ENCODE measurements at places on chromosomes 2 and 18.
A peak's percentile ranks its signal among the peaks of the same experiment; 100 is the strongest.

GRCh38 chr2:28716265-28716865 lies 35.3 kb upstream of the PPP1CB start:
- peak; percentile 39 for DNase-seq

- no peak for DNase-seq
These were observed 399.0 kb upstream of the ID2 start for GRCh38 chr2:8282858-8283252.

DNA sequence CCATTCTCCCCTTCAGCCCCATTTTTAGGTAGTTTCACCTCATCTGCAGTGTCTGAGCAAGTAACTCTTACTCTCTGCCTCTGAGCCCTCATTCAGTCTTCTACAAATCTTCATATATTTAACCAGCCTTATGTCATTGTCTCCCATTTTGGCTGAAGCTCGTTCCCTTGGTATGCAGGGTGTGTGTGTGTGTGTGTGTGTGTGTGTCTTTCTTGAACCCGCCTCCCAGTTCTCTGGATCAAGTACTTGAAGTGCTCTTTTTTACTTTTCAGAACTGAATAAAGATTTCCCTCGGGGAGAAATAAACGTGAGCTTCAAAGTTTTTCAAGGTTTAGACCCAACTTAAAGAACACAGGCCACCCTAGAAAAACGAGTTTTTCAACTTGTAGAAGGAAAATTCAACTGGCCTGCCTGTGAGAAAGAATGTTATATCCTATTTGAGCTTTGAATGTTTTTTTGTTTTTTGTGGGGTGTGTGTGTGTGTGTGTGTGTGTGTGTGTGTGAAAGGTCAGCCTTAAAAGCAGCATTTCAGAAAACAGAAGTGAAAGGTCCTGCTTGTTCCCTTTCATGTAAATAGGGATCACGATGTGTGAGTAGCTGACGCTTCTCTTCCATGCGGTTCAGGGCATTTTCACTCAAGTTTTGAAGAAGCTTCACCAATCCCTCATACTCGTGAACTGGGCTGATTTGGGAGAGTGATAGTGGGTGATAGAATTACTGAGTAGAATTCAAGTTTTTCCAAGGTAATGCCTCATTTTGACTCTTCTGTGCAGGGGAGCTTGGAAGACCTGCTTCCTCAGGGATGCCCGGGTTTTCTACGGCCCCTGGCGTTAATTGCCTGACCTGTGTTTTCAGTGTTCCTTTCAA lies 50.6 kb upstream of the EML6 start:
- no peak for DNase-seq

DNA sequence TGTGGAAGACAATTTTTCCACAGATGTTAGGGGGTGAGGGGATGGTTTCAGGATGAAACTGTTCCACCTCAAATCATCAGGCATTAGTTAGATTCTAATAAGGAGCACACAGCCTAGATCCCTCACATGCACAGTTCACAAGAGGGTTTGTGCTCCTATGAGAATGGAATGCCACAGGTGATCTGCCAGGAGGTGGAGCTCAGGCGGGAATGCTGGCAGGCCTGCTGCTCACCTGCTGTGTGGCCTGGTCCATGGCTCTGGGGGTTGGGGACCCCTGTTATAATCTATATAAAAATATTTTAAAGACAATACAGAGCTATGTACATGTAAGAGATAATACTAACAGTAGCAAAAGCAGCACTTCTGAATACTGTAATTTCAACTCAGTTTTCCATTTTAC lies 19.2 kb downstream of the CWC22 start:
- no peak for DNase-seq

- DNase-seq, result no peak
These were observed 60.1 kb upstream of the CD28 start for GRCh38 chr2:203646266-203646864.

GRCh38 chr18:9862686-9863085 lies 23.1 kb upstream of the TXNDC2 start:
- DNase-seq, result no peak

DNA sequence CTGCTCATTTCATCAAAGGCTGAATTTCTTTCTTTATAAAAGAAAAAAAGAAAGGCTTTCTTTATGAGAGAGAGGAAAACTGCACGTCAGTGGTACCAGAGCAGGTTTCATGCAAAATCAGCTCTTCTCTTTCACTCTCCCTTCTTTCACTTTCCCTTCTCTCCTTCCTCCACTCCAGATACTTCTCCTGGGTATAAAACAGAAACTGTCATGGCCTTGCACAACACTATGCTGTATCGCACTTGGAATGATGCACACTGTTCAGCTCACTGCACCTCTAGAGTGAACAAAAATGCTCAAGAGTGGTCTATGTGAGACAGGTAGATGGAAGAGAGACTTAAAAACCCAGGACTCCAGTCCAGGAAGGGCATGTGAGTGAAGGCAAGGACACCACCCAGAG lies 73.8 kb downstream of the KLF7 start:
- no peak for DNase-seq

- peak; percentile 14 for DNase-seq
These were observed 315.5 kb downstream of the RPRM start for GRCh38 chr2:153163055-153163454.

- no peak for DNase-seq
These were observed 39.7 kb downstream of the FOSL2 start for GRCh38 chr2:28432362-28432761.

DNA sequence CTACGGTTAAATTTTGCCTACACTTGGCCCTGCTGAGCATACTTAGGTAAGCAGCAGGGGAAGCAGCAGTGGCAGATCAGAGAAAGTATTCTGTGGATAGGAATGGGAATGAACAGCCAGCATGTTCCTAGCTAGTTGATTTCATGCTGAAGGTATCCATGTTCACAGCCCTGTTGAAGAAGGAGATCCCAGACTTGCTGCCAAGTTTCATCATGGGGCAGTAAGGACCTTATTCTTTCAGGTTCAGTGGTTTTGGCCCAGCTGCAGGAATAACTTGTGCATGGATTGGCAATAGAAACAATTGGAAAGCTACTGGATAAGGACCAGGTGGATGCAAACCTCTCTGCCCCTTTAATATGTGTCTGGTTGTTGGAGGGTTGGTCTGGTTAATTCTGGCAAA lies 98.2 kb upstream of the TMEM178A start:
- no peak for DNase-seq

DNA sequence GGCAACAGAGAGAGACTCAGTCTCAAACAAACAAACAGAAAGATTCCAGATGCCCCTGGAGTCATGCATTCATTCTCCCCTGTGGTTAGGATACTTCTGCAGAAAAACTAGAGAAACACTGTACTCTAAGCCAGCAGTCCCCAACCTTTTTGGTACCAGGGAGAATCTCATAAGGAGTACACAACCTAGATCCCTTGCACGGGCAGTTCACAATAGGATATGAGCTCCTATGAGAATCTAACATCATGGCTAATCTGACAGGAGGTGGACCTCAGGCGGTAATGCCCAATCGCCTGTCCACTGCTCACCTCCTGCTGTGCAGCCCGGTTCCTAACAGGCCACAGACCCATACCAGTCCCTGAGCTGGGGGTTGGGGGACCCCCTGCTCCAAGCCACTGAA lies 18.3 kb downstream of the PSME4 start:
- DNase-seq, result no peak
